ENCODE measurements at places on chromosomes 7 and 10.
A peak's percentile ranks its signal among the peaks of the same experiment; 100 is the strongest.

DNA sequence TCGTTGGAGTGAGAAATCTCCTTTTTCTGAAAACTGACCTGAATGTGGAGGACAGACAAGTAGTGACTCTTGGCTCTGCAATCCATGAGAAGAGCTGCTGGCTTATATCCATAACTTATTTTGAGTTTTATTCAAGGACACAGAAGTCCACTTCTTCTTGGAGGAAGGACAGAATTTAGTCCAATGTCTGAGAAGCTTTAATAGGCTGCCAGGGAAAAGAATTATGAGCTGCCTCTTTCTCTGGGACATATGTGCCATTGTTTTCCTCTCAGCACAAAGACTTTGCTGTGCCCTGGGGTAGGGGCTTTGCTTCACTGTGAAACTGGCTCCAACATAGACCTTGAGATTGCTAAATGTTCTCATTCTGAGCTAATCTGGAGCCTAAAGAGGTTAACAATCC, 20.5 kb upstream of the AOC1 start:
- no peak for DNase-seq

GRCh38 chr10:61023053-61023452, 79.1 kb upstream of the RHOBTB1 start:
- DNase-seq: no peak

DNA sequence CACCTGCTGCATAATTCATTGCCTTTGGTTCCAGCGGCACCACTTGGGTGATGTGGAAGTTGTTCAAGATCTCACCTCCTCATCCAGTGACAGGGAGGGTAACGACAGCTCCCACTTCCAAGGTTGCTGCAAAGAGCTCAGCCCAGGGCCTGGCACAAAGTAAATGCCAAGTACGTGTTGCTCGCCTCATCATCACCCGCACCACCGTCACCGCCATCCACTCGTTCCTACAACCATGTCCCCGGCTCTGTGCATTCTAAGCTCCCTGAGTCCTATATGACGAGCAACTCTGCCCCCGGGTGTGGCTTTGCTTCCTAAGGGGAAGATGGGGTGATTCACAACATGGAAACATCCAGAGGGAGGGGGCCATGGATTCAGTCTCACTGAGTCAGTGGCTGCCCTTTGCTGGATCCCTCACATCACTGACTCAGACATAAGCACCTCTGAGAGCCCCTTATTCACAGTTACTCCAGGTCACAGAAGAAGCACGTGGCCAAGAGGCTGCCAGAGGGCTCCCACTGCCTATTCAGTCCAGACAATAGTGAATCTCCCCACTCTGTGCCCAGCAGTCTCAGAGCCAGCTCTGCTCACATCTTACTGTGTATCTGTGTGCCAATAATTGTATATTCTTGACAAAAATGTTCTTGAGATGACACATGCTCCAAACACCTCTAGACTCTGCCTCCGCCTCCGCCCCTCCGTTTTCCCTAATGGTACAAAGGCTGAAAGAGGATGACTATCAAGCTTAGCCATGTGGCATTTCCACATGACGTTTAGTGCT, 159.1 kb downstream of the GFRA1 start:
- DNase-seq: no peak

GRCh38 chr10:79487296-79488194, 24.8 kb upstream of the EIF5AL1 start:
- peak; percentile 62 for DNase-seq

- DNase-seq: peak; percentile 82
Measured at GRCh38 chr7:5424749-5425506, 1.3 kb upstream of the TNRC18 start.

GRCh38 chr7:28316489-28316888, 95.8 kb upstream of the CREB5 start:
- no peak for DNase-seq

- DNase-seq: no peak
Measured at GRCh38 chr7:36962367-36962766, 238.1 kb upstream of the AOAH start.

GRCh38 chr7:151968357-151968756, 12.1 kb downstream of the GALNTL5 start:
- no peak for DNase-seq

DNA sequence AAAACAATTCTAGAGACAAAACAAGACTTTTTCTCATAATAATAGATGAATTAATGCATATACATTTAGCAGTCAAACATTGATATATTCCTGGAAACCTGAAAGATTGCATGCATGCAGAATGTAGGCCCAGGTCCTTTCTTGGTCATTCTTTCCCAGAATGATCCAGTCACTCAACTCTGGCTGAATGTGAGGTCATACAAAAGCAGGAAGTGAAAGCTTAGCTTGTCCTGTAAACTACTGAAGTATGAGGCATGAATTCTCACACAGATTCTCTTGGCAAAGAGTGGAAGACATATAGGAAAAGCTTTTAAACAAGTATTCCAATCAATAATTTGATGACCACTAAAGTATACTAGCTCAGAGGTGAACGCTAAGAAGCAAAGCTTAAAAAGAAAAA, 253.9 kb downstream of the PPP1R3A start:
- no peak for DNase-seq

GRCh38 chr7:111711426-111712065, 149.3 kb upstream of the IMMP2L start:
- no peak for DNase-seq

- no peak for DNase-seq
Measured at GRCh38 chr7:140081774-140082425, 19.1 kb upstream of the PARP12 start.

DNA sequence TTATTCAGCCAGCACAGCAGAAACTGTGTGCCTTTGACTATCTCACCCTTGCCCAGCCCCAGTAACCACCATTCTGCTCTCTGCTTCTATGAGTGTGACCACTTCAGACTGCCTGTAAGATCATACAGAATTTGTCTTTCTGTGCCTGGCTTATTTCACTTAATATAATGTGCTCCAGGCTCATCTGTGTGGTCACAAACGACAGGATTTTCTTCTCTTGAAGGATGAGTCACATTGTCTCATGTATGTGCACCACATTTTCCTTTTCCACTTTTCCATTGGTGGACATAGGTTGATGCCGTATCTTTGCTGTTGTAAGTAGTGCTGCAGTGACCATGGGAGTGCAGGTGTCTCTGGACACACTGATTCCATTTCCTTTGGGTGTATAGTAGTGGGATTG, 122.5 kb upstream of the LANCL2 start:
- DNase-seq: no peak

DNA sequence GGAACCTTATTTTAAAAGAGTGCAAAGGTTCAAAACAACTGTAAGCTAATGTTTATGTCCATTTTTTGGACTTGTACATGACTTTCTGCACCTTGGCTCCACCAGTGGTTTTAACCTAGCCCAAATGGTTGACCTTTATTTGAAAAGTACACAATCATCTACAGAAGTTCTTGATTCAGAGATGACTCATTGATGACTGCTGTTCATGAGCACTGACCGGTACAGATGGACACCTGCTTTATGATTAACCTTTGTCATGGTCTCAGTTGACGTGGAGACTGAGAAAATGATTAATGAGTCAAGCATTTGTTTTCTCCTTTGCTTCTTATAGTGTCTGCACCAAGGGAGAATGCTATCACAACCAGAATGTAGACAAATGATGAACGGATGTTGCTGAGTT, 55.7 kb upstream of the PTER start:
- no peak for DNase-seq

- no peak for DNase-seq
Measured at GRCh38 chr7:76377186-76377918, 18.6 kb upstream of the YWHAG start.

DNA sequence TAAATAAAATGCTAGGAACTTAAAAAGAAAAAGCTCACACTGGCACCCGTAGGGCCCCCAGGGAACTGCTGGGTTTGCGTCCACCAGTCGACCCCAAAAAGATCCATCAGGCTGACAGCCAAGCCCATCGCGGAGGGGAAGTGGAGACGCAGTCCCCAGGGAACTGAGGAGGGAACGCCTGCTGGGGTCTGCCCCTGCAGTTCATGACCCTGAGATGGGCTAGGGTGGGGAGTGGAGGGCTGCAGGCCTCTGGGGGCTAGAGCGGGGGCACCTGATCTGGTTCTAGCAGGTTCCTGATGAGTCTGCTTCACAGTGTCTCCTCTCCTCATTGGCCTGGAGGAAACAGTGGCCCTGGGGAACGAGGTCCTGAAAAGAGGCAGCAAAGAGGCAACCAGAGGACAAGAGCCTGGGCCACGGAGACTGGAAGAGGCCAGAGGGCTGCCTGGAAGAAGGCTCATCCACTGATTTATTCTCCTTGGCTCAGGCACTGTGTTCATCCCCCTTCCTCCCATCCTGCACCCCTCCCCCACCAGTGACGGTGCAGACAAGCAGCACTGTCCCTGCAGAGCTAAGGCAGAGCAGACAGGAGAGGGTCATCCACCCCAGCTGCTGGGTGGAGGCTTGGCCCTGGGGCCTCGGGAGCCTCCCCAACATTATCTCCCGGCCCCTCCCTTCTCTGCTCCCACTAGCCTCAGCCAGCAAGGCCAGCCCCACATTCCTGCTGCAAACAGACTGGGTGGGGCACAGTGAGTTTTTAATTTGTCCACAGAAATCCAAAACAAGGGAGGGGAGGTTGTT, 24.7 kb upstream of the HSPA12A start:
- DNase-seq: no peak

DNA sequence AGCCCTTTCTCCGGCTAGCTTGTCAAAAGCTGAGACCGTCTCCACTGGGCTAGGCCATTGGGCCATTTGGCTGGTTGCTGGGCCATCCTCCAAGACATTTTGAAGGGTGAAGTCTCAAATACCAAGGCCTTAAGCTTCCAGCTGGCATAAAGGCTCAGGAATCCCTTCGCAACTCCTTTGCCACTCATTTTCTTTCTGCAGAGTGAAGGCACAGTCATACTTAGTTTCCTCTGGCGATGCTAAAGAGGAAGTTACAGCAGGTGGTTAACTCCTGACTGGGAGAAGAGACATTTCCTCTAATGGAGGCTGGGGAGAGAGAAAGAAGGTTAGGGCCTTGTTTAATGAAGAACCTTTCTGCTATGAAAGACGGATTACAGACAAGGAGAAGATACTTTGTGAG, 4.8 kb upstream of the REPIN1 start:
- peak; percentile 49 for DNase-seq

GRCh38 chr10:58576751-58577436, 64.2 kb downstream of the BICC1 start:
- no peak for DNase-seq

- DNase-seq: no peak
Measured at GRCh38 chr10:90352288-90352687, 505.6 kb downstream of the HTR7 start.

DNA sequence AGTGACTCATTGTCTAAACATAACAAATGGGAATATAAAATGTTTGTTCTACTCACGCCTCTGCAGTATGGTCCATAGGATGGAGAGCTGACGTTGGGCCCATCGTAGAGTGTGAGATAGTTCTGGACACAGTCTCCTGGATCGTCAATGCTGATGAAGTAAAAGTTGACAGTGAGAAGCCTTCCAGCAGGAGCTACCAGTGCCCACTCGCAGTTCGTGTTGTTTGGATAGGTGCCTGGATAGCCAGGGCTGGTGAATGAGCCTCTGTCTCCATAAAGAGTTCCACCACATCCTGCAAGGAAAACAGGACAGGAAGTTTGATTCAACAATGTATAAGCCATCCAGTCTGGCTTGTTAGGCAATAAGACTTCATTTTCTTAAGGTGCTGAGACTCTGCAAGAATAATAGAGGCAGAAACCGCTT, 79.6 kb downstream of the OR13A1 start:
- DNase-seq: no peak

DNA sequence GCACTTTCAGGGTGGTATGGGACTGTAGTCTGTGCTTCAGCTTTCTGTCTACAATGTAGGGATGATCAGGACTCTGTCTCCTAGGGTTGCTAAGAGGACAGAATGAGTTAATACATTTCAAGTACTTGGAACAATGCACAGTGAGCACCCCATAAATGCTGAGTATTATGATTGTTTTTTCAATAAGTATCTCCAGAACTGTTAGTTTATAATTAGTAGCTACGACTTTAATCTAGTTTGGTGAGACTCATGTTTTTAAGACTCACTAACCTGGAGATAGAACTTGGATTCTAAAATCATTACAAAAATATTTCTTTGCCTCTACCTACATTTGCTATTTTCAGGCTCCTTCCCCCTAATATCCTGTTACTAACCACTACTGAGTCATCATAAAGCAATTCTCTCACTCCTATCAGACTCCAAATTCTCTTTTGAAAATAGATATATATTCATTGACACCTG, 95.3 kb downstream of the CPED1 start:
- no peak for DNase-seq

DNA sequence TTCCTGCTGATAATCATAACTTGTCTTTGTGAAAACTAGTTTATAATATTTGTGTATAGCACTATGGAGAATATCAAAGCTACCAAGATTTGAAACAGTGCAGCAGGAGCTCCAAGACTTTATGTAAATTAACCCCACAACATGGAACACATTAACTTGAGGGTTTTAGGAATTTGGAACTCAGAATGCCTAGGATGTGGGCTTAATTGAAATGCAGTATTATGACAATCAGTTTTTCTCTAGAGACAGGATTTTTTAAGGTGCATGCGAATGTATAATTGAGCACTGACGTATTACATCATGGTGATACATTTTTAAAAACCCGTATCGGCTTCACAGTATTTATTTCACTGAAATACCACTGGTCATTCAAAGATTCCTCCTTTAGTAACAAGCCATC, 313.1 kb upstream of the DGKB start:
- no peak for DNase-seq

DNA sequence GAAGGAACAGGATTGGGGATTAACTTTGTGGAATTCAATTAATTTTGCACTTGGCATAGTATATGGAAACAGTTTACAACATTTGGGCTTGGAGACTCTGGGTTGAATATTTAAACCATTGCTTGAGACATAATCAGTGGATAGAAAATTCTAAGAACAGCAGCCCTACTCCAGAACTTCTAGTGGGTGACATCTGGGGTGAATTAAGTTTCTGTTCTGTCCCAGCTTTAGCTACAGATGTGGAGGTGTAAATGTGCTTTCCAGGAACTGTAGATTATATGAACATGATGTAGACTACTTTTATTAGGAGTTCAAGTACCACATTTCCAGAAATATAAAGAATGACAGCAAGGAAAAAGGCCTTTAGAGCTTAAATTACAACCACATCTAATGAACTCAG, 51.9 kb upstream of the SKAP2 start:
- DNase-seq: no peak

- no peak for DNase-seq
Measured at GRCh38 chr10:338171-339037, 203.1 kb downstream of the ZMYND11 start.

DNA sequence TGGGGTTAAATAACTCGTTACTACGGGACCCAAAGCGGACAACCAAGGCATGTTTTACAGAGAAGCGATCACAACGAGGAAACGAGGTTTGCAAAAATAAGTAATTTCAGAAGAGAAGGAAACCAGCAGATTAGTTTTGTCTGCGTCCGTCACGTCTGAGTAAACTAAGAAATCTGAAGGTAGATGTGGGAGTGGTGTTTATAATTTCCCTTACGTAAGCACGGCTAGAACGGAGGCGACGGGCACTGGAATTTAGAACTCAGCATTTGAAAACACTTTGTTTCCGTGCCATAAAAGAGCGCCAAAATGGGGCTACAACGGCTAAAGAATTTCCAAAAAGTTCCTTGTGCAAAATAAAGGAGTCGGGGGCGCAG, 718 bp upstream of the UMAD1 start:
- DNase-seq: peak; percentile 40
